ENCODE measurements at places on chromosomes 12 and 14.

GRCh38 chr14:44935155-44935554 lies 26.6 kb downstream of the KLHL28 start:
- DNase-seq, result no peak

GRCh38 chr12:29612912-29613311 lies 115.4 kb upstream of the OVCH1 start:
- no peak for DNase-seq

GRCh38 chr12:94098466-94098865 lies 49.9 kb upstream of the PLXNC1 start:
- no peak for DNase-seq

DNA sequence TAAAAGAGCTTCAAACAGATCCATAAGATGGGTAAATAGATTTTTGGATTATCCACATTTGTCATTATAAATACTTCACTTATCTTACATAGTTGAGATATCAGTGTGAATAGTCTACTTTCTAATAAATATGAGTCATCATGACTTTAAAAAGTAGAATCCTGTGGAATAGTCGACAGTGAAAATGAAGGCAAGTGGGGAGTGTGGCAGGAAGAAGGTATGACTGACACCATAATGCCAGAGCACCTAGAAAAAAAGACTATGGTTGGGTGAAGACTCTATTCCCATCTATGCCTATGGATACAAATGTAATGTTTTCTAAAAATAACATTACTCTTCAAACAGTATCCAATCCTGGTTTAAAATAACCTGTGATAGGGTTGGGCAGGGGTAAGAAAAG lies 117.5 kb downstream of the MDGA2 start:
- DNase-seq, result no peak

GRCh38 chr14:80078501-80078900 lies 132.8 kb downstream of the DIO2 start:
- DNase-seq, result no peak

DNA sequence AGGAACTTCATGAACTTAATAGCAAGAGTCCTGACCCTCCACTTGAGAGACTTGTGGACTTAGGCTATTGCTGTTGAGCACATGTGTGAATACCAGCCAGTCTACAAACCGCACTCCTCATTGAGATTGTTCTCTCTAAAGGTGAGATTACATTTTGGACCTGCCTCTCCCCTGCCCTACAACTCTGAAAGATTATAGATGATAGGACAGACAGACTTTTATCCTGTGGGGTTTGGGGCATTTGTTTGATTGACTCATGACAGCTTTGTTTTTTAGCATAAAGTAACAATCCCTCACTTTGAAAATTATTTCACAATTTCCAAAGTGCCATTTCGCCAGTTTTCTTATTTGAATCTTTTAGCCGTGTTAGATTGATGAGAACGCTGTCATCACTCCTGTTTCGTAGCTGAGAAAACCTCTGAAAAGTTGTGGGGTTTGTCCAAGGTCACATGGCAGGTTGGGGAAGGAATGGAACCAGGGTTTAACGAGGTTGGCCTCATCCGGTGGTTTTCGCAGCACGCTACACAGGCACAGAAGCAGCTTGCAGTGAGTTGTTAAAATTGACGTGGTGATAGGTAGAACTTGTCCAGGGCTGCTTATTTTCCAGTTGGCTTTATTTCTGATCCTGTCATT lies 836 bp downstream of the EVL start:
- DNase-seq, result no peak

- no peak for DNase-seq
These were observed 75.9 kb upstream of the TSPAN11 start for GRCh38 chr12:30850684-30851083.

GRCh38 chr14:44428231-44428945 lies 78.7 kb downstream of the FSCB start:
- DNase-seq, result no peak

DNA sequence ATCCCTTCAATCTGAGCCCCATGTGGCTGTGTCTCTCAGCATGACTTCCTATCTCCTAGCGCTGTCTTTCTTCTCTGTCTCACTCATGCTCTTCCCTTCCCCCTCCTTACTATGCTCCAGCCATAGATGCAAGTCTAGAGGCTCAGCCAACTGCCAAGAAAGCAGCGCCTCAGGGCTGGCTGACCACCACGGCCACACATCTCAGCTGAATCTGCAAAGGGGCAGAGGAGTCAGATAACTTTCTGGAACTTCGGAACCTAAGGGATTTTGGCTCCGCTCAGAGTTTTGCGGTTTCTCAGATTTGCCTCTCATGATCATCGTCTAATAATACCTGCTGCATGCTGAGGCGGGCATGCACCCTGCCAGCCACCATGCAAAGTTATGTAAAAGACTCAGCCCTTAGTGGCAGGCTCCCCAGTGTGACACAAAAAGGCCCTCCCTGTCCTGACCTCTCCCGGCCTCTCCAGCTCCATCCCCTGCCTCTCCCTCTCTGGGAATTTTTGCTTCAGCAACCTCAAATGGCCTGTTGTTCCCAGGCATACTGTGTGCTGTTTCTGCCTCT lies 5.0 kb upstream of the FGF6 start:
- DNase-seq, result no peak

DNA sequence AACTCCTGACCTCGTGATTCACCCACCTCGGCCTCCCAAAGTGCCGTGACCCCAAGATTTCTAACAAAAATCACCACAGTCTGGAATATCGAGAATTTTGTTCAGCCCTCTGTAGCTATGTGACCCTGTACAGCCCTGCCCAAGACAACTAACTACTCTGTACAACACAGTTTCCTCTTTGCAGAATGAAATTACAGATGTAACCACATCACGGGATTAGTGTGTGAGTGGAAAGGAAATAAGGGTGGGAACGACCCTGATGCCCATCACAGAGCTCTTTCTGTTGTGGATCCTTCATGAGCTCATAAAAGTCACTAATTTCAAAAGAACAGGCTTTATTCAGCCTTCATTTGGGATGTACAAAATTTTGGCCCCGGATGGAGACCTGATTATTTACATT lies 50.5 kb upstream of the KRR1 start:
- DNase-seq, result no peak

DNA sequence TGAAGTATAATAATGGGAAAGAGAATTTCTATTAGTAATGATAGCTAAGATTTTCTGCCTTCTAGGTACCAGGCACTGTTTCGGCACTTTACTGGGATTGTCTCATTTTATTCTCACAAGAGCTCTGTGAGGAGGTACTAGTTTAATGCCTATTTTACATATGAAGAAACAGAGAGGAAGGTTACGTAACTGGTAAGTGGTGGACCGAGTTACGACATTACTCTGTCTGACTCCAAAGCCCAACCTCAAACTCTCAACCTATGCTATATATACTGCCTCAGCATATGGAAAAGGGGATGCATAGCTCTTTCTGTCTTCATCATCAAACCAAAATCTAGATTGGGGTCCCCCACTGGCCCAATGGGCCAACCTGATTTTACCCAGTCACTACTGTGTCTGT lies 133.5 kb downstream of the KTN1 start:
- DNase-seq, result no peak

DNA sequence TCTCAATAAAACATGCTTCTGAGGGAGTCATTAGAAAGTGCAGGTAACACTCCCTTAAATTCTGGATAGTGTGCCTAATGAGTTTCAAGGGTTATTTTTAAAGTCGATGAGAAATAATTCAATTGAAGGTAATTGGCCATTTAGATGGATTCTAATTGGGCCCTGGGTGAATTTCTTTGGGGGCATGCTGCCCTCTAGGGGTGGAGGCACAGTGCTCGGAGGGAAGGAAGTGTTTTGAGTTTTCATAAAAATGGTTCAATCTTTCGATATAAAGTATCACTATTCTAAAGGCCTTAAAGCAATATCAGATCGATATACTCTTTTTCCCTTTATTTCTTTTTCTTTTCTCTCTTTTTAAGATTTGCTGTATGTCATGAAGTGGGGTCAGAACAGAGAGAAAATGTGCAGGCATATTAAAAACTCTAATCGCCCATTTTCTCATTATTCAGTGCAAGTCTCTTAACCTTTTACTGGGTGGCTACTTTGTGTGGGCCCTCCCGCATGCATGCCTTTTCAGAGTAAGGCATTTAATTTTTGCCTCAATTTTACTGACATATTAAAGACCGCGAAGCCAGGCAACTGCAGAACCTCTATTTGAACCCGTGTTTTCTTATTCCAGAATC lies 25.5 kb downstream of the NKX2-8 start:
- DNase-seq, result no peak

- no peak for DNase-seq
These were observed 86.3 kb downstream of the VWF start for GRCh38 chr12:6038160-6038559.

DNA sequence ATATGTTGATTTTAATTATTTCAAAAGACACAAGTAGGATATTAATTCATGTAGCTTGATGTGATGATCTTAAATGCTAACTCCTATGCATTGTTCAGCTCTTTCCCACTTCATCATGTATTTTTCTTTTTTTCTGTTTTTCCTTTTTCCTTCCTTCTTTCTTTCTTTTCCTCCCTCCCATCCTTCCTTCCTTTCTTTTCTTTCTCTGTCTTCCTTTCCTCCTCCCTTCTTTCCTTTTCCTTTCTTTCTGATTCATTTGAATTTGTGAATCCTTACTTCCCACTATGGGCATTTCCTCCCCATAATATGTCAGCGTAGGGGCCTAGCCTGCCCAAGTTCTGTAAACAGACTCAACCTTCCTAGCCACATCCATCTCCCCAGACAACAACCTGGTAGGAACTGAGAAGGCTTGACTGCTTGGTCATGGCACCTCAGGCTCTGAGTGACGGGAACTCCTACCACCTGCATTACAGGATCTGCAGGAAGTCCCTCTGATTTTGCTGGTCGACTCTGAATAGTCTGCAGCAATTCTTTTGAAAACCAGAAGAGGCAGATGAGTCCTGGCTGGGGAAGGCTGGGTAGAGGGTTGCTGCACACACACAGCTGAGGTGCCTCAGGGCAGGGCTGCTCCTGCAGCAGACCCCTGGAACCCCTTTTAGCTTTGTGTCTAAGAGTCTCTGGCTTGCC lies 33.4 kb upstream of the BHLHE41 start:
- DNase-seq, result no peak

DNA sequence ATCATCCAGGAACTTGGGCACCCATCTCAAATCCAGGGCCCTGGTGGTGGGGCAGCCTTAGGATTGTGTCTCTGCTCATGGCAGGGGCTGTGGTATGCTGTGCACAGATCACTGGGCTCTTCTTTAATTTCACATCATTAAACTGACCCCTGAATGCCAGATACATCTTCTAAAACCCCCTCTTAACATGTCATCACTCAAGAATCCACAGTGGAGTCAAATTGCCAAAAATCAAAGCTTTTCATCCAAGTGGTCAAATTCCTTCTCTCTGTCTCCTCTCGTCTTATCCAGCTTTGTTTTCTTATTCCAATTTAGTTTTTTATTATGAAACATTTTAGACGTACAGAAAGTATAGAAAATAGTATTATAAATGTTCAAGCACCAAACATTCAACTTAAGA lies 97.5 kb downstream of the ADCK1 start:
- no peak for DNase-seq

DNA sequence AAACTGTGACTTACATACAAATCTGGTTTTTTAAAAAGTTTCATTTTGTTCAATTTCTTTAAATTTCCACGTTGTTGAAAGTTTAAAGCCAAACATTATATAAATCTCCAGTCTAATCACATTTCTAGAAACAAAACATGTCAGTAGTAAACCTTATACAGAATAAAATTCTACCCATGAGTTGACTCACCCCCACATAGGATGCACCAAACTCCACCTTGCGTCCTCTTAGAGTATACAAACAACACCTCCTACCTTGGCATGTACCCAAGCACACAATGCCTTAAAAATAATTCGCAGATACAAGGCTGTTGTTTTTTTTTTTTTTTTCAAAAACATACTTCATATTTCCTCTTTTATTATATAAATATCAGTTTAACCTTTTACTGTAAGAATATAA lies 3.3 kb downstream of the FBXL14 start:
- DNase-seq, result no peak

- DNase-seq, result no peak
These were observed 729 bp upstream of the GAPDH start for GRCh38 chr12:6533653-6533922.

DNA sequence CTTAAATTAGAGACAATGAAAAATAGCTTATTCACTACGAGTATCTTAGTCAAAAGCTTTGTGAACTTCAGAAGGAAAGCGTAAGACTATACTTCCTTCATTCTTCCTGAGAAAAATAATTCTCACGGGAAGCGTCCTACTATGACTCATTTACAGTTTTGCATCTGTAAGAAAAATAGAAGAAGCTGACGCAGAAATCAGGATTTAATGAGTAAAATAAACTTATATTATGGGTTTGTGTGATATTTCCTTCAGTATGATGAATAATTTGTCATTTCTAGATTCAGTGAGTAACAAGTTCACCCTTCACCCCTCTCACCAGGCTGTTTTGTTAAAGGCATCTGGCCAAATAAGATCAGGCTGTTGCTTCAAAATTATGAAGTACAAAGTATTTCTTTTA lies 17.8 kb upstream of the PDE3A start:
- DNase-seq, result no peak

GRCh38 chr14:46887144-46887543 lies 235.6 kb upstream of the RPL10L start:
- no peak for DNase-seq

- DNase-seq, result no peak
These were observed 3.6 kb upstream of the FOS start for GRCh38 chr14:75274899-75275569.

DNA sequence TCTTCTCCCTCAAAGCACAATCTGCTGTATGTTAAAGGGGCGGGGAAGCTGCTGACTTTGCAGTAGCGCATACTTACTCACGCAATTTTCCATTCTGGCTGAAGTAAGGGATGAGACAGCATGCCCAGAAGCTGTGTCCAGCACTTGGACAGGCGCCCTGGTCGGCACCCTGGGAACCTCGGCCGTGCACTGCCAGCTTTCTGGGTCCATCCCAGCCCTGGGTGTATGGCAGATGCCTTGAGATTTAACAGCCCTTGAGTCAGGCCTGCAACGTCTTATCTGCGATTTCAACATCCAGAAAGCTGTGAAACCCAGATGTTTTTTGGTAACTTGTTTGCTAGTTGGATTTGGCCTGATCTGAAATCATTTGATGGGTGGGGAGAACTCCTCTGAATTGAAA lies 16.1 kb downstream of the EML1 start:
- no peak for DNase-seq

- peak; percentile 48 for DNase-seq
These were observed 59.0 kb upstream of the SCN8A start for GRCh38 chr12:51531978-51532497.

- no peak for DNase-seq
These were observed 337.7 kb downstream of the EMP1 start for GRCh38 chr12:13534242-13534641.

GRCh38 chr12:126932156-126932555 lies 1334.8 kb upstream of the TMEM132C start:
- DNase-seq, result no peak

DNA sequence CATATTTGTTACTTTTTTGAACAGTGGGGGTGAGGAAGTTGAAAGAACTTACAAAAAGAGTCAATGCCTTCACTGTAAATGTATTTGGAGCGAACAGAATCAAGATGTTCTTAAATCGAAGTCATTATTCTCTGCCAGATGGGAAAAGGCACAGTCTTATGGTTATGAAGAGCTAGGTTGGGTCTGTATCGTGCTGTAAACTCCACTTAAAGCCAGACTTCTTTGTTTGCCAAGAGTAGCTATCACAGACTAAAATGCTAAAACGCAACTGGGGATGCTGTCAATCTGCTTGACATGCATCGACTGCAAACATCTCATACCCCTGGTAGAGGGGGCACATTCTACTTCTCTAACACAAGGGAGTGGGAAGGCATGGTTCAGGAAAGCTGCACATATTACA lies 160.4 kb downstream of the DACT1 start:
- DNase-seq, result no peak
